ENCODE measurements at places on chromosomes 3 and 15.
A peak's percentile ranks its signal among the peaks of the same experiment; 100 is the strongest.

DNA sequence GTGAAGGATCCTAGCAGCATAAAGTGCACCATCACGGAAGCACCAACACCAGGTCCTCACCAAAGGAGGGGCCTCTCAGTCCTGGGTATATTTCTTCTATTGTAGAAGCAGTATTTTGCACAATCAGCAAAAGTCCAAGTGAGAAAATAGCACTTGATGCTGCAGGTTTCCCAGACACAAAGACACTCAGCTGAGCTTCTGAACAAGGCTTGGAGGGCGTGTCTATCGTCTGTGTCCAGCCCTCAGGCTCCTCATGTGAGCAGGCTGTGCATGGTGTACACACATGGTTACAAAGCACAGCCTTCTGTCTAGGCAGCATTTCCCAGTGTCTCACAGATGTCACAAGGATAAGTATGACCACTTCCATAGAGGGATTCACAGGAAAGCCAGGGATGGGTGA lies 98.3 kb upstream of the SPATA12 start:
- DNase-seq = no peak

- no peak for DNase-seq
Measured at GRCh38 chr3:68408626-68409025, 523.7 kb downstream of the TAFA4 start.

DNA sequence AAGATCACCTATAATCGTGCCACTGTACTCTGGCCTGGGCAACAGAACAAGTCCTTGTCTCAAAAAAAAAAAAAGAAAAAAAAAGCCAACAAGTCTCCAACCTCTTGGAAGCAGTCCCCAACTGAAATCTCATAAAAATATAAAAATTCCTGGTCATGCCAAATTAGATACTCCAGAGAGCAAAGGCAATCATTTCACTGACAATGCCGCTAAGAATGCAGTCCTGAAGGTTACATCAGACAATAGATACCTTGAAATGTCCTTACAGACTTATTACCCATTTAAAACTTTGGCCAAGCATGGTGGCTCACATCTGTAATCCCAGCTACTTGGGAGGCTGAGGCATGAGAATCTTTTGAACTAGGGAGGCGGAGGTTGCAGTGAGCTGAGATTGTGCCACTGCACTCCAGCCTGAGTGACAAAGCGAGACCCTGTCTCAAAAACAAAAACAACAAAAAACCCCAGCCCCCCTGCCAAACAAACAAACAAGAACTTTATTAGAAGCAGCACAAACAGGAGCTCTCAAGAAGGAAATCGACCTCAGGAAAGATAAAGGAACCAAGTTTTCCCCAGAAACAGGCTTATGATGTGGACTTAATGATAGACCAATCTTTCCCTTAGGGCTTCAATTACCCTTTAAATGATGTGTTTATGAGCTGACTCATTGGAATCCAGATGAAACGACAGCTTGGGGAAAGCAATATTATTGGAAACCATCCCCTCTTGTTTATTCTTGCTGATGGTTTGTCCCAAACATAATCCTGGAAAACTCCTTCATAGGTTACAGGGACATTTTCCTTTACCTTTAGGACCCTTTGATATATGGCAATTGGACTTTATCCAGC lies 53.1 kb upstream of the XCR1 start:
- DNase-seq = no peak

DNA sequence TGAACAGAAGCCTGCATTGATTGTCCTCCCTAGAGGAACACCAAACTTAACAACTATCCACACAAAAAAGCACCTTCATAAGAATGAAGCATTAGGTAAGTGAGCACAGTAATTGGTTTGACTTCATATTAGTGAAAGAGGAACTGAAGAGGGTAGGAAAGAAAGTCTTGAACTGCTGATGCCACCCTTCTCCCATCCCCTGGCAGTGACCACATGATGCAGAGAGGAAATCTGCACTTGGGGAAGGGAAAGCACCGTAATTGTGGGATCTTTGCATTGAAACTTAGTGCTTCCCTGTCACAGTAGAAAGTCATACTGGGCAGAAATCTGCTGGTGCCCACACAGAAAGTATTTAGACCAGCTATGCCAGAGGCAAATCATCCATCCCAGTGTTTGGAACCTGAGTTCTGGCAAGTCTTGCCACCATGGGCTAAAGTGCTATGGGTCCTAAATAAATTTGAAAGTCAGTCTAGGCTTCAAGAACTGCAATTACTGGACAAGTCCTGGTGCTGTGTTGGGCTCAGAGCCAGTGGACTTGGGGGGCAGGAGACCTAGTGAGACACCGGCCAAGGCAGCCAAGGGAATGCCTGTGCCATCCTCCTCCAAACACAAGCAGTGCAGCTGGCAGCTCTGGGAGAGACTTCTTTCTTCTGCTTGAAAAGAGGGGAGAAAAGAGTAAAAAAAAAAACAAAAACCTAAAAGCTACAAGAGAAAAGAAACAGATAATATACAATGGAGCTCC lies 63.6 kb downstream of the SLC15A2 start:
- no peak for DNase-seq

DNA sequence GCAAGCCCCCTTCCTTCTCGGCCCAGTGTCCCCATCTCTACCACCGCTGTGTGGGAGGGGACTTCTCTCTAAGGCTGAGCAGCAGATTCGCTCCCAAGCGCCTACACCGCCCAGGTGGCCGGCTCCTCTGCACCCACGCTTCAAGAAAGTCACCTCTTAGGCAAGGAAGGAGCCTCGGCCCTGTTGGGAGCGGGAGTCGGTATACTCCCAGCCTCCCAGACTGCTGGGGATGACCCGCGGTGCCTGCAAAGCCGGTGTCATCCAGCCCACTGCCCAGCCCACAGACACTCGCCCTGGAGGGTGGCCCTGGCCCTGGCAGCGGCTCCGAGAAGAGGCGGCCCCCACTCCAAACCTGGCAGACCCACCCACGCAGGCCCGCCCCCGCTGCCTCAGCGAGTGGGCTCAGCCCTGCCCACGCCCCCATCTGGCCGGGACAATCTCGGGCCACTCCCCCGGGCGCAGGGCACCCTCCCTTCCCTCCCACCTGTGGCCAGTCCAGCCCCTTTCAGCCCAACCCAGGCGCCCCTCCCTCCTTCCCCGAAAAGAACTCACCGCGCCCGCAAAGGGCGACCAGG lies 396 bp downstream of the CHRNB4 start:
- DNase-seq = no peak

DNA sequence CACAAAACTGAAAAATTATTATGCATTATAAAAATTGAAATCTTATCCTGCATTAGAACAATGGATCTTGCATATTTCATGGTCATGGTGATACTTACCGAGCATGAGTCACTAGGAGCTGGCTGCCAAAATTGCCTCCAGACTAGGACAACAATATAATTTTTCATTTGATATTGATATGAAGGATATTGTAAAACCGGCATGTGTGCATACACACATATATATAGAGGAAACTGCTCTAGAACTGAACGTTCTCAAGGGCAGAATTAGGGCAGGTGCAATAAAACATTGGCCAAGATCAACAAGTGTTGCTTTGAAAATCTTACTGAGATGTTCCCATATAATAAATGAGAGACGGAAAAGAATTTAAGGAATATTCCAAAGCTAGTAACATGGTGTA lies 319.4 kb upstream of the POU1F1 start:
- DNase-seq = no peak

DNA sequence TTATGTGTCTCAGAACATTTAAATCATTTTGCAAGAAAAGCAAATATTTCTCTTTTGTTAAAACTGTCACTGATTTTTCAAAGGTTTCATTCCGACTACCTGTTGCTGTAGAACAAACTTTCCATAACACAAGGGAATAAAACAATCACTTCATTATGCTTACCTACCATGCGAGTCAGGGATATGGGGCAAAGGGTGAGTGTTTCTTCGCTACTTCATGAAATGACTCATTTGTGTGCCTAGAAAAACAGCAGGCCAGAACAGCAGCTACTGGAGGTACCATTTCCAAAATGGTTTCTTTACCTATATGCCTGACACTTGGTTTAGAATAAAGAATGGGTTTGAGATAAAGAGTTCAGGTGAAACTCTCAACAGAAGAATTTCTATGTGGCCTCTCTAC lies 712.5 kb downstream of the PLOD2 start:
- no peak for DNase-seq

DNA sequence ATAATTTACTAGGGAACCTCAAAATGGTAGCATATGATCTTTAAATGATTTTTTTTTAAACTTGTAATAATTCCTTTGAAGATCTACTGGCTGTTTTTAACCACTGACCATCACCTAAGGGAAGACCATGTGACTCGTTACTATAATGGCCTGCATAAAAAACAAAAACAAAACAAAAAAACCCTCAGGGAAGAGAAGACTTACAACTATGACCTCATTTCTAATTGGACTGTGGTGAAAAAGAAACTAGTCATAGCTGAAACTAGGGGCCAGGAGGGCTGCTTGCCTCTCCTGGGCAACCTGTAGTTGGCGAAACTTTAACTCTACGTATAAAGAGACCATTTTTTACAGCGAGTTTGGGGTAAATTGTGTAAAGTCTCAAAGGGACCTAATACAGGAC lies 23.0 kb downstream of the PAQR9 start:
- DNase-seq = no peak

- no peak for DNase-seq
Measured at GRCh38 chr15:62719316-62719715, 323.2 kb upstream of the TPM1 start.

GRCh38 chr3:52372822-52373504 lies 56.8 kb downstream of the DNAH1 start:
- DNase-seq = no peak

GRCh38 chr15:76200083-76200465 lies 111.2 kb downstream of the ETFA start:
- no peak for DNase-seq

DNA sequence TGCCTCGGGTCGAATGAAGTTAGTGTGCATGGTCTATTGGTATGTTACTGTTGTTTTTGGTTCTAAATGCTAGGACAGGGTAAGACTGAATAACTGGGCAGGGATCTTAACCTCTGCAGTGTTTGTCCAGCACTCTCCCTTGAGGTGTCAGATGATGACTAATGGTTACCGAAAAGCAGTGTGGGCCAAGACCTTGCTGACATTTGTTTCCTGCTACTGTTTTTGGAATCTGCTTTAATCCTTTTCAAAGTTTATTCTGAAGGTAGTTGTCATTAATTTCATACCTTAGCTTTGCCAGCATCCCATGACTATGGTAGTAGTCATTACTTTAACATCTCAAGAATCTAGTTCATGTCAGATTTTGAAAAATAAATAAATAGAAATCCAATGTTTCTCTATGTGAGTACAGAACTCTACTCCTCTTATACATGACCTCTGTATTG lies 117.0 kb downstream of the P3H2 start:
- no peak for DNase-seq

DNA sequence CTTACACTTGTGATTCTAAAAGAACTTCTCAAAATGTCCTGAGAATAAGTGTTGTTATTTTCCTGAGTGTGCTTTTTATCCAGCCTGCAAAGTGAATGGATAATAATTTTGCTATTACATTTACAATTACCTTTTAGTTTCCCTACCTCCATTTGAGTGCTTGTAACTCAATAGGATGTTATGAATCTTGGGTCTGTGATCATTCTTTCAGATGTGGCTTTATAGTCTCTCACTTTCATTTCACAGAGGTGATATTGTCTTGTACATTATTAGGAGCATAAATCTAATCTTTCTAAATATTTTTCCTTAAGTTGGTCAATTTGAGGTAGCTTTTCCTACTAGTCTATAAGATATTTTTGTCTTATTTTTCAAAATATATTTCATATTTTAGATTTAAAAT lies 386.3 kb upstream of the EPHA6 start:
- no peak for DNase-seq

GRCh38 chr3:123741041-123741511 lies 143.1 kb downstream of the MYLK start:
- DNase-seq = no peak

DNA sequence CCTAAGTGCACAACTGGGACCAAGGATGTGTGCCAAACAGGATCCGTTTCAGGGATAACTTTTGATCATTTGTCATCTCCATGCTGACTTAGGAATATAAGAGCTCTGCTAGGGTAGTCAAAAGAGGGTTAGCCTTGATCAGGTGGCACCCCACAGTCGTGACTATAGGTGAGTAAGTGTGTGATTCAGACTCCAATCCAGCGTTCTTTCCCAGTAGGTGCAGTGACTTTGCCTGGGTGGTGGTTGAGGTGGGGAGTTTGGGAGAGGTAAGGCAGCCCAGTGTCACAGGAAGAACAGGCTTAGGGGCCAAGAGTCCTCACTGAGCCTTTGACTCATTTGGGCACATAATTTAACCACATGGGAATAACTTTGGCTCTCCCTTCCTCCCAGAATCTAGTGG lies 51.0 kb downstream of the CHDH start:
- DNase-seq = no peak

DNA sequence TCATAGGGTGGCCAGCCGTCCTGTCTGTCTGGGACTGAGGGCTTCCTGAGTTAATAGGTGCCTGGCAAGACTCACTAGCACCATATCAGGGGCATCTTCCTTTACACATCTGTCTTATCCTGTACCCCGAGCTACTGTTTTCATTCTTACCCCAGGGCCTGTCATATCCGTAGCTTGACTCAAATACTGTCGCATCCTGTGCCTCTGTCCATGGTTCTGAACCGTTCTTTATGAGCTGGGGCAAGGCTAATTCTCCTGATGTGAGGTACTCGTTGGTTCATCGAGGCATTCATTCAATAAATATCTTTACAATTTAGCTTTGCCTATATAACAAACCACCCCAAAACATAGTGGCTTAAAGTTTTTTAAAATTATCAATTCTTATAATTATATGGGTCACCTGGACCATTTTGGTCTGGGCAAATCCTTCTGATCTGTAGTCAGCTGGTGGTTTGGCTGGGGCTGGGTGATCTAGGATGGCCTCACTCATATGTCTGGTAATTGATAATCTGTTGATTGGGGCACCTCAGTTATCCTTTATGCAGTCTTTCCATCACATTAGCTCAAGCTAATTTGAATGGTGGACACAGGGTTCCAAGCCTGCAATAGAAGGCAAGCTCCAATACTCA lies 121.2 kb downstream of the TLE3 start:
- DNase-seq = peak; percentile 25

GRCh38 chr3:23474580-23475357 lies 271.6 kb downstream of the UBE2E2 start:
- no peak for DNase-seq

DNA sequence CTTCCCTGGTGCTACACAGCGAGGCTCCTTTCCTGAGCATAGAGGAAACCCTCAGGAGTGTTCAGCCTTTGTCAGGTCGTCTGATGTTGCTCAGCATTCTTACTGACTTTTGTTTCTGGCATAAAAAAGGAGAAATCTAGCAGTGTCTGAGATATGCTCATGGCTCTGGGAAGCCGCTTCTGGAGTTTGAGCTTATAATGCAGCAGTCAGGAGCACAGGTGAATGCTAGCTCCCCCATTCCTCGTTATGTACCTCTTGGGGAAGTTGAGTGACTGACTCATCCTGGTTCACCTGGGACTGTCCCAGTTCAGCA lies 49.2 kb upstream of the MYZAP start:
- no peak for DNase-seq

- no peak for DNase-seq
Measured at GRCh38 chr3:50714946-50715345, 40.2 kb downstream of the DOCK3 start.

DNA sequence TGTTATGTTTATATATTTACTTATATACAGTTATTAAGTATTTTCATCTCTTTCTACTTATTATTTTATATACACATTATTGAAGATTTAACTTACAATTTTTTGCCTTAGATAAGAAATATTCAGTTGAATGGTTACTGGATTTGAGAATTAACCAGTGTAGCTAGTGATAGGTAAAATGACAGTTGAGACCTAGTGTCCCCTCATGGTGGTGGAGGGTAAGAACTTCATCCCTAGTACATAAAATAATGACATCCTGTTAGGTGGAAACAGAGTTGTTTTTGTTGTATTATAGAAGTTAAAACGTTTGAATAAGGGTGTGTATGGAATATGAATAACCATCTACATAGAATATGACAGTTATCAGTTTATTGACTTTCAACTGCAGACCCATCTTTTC lies 1152.4 kb upstream of the ALCAM start:
- no peak for DNase-seq

All from CD4-positive, alpha-beta T cell treated with Interleukin-15 for 4 hours (primary cell).